Psoas muscle (tissue), 8 donors: ENCODE measurements at places on chromosomes 11 and 22.

DNA sequence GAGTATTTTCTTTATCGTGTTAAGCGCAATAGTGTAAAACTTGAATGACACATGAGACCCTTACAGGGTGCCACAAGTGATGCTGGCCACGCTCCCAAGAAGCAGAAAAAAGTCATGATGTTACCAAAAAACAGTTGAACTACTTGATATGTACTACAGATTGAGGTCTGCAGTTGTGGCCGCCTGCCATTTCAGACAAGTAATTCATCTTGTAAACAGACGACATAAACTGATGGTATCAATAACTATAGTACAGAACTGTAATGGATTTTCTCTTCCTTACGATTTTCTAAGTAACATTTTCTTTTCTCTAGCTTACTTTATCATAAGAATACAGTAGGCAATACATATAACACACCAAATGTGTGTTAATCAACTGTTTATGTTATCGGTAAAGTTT lies 5.5 kb downstream of the CD59 start:
- DNase-seq: no peak

DNA sequence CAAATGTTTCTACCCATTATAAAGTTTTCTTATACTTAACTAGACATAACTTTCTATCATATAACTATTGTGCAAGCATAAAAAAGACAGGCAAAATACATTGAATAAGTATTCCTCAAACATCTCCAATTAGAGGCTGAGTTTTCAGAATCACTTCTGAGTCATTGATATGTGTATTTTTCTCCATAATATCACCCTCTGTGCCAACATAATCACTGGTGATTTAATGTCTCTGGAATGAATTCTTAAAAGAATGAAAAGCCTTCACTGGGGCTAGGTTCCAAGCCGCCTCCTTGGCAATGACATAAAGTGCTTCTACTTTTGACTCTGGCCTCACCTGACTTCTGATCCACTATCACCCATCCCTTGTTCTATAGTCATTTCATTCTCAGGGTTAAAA lies 197.0 kb upstream of the E2F8 start:
- no peak for DNase-seq

GRCh38 chr11:44532809-44533208 lies 32.7 kb upstream of the CD82 start:
- no peak for DNase-seq

DNA sequence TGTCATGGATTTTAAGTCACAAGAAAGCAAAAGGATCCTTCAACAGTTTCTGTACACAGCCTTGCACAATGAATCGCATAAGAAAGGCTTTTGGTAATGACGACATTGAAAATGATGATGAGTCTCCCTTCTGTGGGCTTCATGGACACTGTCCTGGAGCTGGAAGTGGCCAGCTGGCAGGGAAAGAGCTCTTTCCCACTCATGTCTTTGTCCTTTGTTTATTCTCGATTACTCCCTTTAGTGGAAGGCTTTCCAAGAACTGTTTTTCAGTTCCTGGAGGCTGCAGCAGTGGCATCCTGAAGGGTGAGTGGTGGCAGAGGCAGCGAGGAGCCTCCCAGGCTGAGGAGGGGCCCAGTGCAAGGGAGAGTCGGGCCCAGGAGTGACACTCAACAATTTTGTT lies 505.2 kb downstream of the NTM start:
- DNase-seq: peak; percentile 55

DNA sequence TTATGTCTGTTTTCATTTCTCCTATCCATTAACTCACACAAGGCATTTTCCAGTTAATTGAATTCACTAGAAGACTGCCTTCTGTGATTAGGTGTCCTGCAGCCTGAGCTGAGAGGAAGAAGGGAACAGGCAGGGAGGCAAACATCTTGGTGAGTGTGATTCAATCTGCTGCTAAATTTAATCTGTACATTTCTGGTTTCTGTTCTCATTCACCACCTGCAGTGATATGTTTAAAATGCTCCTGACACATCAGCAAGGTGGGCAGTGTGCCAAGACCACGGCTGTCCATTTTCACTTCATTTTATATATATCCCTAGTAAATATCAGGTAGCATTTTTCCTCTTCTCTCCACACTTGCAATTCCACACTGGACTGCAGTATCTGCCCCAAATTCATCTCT lies 416.5 kb downstream of the TMEM135 start:
- DNase-seq: no peak
